Hematopoietic multipotent progenitor cell treated with erythropoietin and hydrocortisone succinate and interleukin-3 and kit ligand, for 15 days (in vitro differentiated cells): ENCODE measurements at places on chromosomes 16 and 17.

DNA sequence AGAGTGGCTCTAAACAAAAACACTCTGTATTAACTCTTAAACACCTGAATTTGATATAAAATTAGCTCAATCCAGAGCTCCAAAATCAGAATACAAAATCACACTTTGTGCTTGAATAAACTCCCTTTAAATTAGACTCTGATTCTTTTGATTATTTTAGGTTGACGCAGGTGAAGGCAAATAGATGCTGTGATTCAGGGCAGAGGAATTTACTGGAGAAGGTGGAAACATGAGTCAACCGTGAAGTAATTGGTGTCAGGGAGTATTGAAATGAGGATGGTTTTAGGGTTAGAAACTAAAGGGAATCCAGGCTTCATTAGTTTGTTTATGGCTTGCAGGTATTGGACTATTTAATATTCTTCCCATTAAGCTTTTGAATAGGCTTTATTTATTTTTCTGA, 37.1 kb upstream of the TEKT1 start:
- DNase-seq: no peak

DNA sequence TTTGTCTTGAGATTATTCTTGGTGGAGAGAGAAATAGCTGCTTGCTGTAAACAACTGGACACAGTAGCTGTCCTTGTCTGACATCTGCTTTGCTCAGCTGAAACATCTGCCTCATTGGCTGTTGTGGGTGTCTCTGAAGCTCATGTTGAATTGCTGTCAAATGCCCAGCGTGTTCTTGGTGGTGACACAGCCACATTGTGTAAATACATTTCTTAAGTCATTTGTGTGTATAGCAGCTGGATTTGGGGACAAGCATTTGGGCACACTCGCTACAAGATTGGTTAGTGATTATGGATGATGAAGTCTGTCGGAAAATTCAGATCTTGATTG, 5.3 kb downstream of the FAM234A start:
- DNase-seq: no peak

GRCh38 chr17:57357392-57357784, 101.1 kb downstream of the MSI2 start:
- DNase-seq: no peak

DNA sequence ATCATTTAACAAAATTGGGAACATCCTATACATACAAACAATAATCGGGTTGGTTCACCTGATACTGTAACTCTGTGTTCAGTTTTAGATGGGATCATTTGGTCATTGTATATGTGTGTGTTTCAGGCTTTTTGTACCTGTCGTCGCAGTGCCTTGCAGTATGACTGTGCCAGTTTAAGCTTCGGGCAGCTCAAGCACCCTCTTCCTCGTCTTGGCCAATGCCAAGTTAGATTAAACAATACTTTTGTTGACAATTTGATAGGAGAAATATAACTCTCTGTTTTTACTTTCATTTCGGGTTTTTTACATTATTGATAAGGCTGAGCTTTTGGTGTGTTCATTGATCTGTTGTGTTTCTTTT, 37.0 kb upstream of the ARHGAP17 start:
- DNase-seq: no peak

- DNase-seq: no peak
Measured at GRCh38 chr16:64532691-64533090, 589.2 kb downstream of the CDH11 start.
